ENCODE measurements at places on chromosomes 1 and 21. TPM values are rescaled to one million over a fixed set of nuclear protein-coding genes. Genes with fewer than 3 reads are reported as not detected.

The CD2 gene
- total RNA-seq: 206 TPM

- H3K4me3 ChIP-seq: no peak overlapping the region
- H3K36me3 ChIP-seq: no peaks in the 10 kb centered on the region
- H3K27ac ChIP-seq: no peak overlapping the region
- DNase-seq: no peak
Observed at GRCh38 chr1:171280599-171280998, 32.3 kb downstream of the FMO1 start.

DNA sequence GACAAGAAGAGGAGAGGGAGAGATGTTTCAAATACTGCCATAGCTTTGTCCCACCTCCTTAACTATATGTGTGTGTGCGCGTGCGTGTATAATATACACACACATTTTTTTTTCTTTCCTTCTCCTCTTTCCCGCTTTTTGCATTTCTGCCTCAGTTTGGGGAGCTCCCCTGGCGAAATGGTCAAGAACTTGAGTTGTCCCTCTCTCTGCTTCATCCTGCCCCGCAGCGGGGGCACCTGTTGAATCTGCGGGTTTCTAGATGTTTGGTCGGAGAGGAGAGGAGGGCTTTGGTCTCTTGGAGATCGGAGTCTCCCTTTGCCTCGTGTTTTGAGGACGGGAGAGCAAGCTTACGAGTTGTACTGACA, 504 bp downstream of the SCCPDH start:
- peak overlapping the region; percentile 86 for H3K4me3 ChIP-seq
- peaks cover 11% of the 10 kb centered on the region for H3K4me1 ChIP-seq
- H3K27me3 ChIP-seq: peaks cover 2% of the 10 kb centered on the region

GRCh38 chr1:209076688-209077087, 506.8 kb upstream of the CAMK1G start:
- H3K27ac ChIP-seq: no peak overlapping the region
- DNase-seq: no peak
- H3K4me1 ChIP-seq: no peaks in the 10 kb centered on the region
- no peaks in the 10 kb centered on the region for H3K27me3 ChIP-seq

DNA sequence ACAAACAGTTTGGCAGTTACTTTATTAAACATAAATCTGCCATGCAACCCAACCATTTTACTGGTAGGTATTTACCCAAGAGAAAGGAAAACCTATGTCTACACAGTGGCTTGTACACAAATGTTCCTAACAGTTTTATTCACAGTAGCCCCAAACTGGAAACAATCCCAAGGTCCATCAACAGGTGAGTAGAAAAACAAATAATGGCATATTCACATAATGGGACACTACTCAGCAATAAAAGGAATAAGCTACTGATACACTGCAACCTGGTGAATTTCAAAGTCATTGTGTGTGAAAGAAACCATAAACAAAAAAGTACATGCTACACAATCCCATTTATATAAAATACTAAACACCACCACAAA, 12.7 kb downstream of the KYAT3 start:
- H3K36me3 ChIP-seq: peaks cover 70% of the 10 kb centered on the region
- H3K4me3 ChIP-seq: no peak overlapping the region
- no peak overlapping the region for H3K27ac ChIP-seq
- no peaks in the 10 kb centered on the region for H3K27me3 ChIP-seq
